Left cardiac atrium (tissue), 4 donors: ENCODE measurements at places on chromosomes 11 and 22.

- no peak for DNase-seq
Observed at GRCh38 chr22:19218541-19219233, 40.2 kb upstream of the SLC25A1 start.

DNA sequence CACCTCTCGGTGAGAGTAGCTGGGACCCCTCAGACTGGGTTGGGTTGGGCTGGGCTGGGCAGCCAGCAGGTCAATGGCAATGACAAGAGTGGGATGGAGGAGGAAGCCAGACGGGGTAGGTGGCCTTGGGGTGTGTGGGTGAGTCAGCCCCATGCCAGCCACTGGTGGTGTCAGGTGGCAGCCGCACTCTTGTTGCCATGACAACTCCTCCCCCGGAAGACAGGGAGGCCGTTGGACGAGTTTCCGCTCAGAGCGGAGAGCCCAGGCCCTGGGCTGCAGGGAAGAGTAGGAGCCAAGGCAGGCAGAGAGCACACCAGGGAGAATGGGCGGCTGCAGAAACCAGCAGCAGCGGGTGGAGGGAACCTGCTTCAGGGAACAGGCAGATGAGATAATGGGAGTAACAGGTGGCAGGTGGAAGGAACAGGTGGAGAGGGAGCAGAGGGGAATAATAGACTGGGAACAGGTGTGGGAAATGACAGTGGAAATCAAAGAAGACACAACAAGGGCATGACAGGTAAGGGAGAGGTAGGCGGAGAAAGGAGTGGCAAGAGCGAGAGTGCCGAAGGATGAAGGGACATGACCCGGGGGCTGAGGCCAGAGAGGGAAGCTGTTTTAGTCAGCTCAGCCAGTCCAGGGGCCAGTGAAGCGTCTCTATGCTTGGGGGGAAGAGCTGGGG lies 8.7 kb downstream of the SPTBN2 start:
- DNase-seq, result no peak

- no peak for DNase-seq
Observed at GRCh38 chr22:31650391-31650790, 11.6 kb downstream of the PISD start.

DNA sequence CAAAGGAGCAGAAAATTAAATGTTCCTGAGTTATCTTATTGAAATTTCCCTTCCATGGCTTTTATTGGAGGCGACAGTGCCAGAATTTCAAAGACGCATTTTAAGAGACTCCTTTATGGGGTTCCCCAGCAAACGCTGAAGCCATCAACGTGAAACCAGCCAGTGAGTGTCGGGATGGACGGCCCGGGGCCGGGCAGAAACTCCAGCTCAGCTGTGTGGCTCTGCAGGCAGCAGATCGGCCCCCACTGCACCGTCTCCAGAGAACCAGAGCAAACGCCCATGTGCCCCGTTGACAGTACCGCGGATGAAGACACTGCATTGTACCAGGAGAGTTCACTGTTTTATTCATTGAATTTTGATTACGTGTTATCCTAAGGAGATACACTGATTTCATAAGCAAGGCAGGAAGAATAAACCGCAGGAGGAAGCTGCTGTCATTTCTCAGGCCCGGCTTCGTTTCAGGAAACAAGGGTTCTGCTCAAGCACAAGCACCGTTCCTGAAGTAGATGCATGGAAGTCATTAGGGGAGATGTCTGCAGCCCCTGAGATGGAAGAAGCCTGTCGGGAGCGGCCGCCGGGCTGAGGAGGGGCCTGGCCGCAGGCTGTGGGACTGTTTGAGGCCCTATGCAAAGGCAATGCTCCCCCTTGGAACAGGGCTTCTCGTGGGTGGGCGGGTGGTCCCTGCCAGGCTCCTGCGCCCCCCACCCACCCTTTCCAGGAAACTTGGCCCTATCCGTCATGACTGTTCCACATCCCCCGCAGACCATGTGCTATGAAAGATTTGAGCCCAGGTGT lies 639.7 kb downstream of the TBC1D22A start:
- no peak for DNase-seq

GRCh38 chr22:40178417-40179409 lies 988 bp downstream of the TNRC6B start:
- no peak for DNase-seq

DNA sequence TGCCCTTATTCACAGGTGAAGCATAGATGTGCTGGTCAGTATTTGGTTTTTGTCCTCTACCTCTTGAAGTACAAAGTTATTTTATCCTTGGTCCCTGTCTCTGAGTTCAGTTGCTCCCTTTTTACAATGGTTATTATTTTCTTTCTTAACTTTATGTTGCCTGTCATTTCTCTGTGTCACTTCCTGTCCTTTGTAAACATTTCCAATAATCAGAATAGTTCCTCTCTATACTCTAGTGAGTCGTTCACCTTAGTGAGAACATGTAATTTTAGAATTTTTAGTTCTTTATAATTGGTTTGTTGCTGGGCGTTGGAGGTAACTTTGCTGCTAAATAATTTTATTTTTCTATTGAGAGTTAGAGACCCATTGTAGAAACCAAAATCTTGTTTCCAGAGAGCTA lies 16.0 kb downstream of the CSTPP1 start:
- DNase-seq, result no peak

- peak; percentile 45 for DNase-seq
Observed at GRCh38 chr22:32618441-32619140, 144.0 kb downstream of the FBXO7 start.

GRCh38 chr22:30116362-30117117 lies 36.3 kb downstream of the HORMAD2 start:
- DNase-seq, result no peak

- DNase-seq, result no peak
Observed at GRCh38 chr11:118935376-118935775, 9.7 kb upstream of the BCL9L start.

DNA sequence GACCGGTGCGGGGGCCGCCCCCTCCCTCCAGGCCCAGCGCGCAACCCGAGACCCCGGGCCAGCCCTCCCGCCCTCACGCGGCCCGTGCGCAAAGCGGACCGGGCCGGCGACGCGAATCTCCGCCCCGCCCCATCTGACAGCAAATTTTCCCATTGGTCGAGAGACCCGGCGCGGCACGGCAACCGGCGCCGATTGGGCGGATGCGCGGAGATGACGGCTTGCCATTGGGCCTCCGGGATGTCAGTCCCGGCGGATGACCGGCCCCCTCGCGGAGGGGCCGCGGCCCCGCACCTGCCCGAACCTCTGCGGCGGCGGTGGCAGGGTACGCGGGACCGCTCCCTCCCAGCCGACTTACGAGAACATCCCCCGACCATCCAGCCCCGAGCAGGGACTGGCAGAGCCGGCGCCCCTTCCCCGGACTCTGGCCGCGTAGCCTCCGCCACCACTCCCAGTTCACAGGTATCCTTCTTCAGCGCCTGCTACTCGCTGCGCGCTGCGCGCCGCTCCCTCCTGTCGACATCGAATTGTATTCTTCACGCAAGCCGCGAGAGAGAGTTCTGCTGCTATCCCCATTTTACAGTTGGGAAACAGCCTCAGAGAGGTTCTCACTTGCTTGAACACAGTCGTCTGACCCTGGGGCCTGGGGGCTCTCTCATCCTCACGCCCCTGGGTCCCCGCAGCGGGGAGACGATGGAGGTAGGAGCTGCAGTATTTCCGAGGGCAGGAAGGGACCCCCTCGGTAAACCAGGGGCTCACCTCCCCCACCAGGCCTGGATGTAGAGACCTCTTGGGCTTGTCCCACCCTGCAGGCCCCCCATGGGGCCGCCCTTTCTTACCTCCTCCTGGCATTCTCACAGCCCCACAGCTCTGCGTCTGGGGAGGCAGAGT lies at the start of gene ARVCF:
Gene ARVCF, minus strand, starts transcription at position 90 of the 888 bp plus-strand sequence. CDS start 26,029 bp downstream, outside the sequence.
- peak; percentile 94 for DNase-seq

GRCh38 chr11:59556917-59557348 lies 45.6 kb downstream of the OR4D9 start:
- DNase-seq, result no peak

DNA sequence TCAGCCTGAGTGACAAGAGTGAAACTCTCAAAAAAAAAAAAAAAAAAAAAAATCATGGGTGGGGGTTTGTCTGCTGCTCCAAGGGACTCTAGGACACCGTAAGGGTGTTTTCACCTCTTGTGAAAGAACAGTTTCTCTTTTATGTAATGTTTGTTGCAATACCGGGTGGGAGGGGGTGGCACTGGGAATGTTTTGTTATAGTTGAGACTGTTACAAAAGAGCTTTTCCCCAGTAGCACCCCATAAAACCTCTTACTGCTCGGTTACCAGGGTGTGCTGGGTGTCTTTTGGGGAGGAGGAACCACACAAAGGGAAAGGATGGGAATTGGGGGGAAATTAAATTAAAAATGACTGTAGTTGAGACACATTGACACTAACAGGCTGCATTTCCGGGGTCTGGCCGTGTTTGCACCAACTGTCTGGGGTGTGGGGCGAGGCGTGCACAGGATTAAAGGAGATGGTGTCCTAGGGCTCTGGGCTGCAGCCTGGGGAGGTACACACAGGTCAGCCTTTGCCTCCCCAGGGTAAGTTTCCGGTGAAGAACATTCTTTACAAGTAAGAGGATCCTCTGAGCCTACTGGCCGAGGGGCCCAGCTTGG lies 1.6 kb downstream of the NFAM1 start:
- DNase-seq, result no peak

- peak; percentile 36 for DNase-seq
Observed at GRCh38 chr11:87039371-87039770, 1.6 kb downstream of the TMEM135 start.

GRCh38 chr11:109641549-109641948 lies 219.6 kb downstream of the C11orf87 start:
- no peak for DNase-seq

GRCh38 chr11:12473381-12473780 lies 96.0 kb downstream of the PARVA start:
- DNase-seq, result no peak

DNA sequence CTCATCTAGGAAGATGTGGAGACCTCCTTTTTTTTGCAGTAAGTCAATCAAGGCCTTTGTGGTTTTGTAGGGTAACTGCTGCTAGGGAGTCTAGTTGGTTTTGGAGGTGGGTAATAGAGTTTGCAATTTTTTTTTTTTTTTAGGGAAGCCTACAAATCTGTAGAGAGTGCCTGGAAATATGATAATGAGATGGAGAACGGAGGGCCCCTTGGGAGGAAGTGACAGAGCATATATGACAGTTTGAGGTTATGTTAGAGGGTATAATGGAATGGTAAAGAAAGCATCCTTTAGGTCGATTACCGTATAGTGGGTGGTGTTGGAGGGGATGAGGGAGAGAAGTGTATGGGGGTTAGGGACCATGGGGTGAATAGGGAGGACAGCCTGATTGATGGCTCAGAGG lies 98.3 kb downstream of the ELP4 start:
- no peak for DNase-seq

GRCh38 chr11:19244621-19245020 lies 3.9 kb upstream of the E2F8 start:
- DNase-seq, result no peak

DNA sequence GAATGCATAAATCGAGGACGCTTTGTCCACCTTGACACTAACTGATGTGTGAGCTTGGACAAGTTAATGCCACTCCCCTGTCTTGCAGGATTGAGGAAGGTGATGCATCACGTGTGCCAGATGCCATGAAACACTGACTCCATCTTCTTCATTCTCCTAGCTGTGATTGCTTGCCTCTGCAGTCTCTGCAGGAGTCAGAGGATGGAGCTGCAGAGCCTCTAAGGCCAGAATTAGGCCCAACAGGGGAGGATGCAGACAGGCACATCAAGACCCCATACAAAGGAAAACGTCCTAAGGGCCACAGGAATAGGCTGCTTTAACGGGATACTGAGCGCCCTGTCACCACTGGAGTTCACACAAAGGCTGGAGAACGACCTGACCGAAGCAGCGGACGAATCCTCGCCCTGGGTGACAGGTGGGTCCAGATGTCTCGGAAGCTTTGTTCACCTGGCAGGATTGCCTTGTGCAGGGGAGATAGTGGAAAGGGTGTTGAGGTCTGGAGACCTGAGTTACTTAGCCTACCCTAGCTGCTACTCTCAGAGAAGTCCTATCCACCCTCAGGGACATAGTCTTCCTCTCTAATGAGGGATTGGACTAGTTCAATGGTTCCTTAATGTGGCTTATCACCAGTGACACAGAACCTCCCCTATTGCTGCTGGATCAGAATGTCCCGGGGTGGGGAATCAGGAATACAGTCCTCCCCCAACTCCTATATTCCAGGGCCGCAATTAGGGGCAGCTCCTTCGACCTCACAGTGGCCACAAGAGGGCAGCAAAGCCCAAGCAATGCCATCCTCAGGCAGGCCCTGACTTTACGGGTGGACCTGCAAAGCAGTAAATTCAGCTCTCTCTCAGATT lies 32.4 kb downstream of the DBX1 start:
- peak; percentile 78 for DNase-seq

GRCh38 chr11:63490551-63491239 lies at the start of gene PLAAT5:
TSS of gene PLAAT5 (minus strand) at chr11:63491167. CDS start at chr11:63491034, 133 bp downstream.
- peak; percentile 63 for DNase-seq

- DNase-seq, result peak; percentile 49
Observed at GRCh38 chr11:111733611-111734088, 32.5 kb downstream of the PPP2R1B start.

- no peak for DNase-seq
Observed at GRCh38 chr11:65742353-65742752, 21.8 kb upstream of the RNASEH2C start.

DNA sequence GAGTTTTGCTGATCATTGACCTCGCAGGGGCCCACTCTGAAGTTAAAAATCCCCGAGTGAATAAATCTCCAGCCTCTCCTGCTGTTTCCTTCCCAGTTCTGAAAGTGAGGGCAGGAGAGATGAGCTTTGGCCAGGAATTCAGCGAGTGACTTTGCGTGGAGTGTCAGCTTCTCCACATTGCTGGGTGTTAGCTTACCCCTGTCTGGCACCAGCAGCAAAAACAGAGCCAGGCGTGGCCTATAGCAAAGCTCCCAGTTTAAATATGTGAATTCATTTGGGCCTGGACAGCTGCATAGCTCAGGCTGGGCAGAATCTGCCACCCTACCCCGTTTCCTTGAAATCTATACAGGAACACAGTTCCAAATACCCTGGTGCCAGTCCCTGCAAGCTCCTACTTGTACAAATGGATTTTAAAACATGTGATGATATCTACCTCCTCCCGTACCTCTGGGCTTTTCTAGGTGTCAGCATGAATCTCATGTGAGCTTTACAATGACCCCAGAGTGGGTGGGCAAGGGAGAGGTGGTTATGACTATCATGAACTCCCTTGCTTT lies 25.6 kb downstream of the TIMP3 start:
- no peak for DNase-seq

- no peak for DNase-seq
Observed at GRCh38 chr22:23884140-23884539, 10.0 kb upstream of the MIF start.

DNA sequence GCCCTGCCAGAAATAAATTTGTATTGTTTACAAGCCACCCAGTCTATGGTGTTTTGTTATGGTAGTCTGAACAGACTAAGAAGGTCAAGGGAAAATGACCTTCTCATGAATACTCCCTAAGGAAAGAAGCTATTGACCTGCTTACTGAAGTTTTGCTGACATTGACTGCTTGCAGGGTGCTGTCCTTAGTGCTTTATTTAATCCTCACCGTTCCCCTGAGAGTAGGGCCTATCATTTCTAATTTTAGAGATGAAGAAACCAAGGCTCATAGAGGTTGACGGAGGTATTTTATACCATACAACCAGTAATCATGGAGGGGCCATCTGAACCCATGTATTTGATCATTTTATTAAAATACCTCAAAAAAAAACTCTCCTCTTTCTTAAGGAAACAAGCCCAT lies 66.7 kb upstream of the INCENP start:
- no peak for DNase-seq

- DNase-seq, result no peak
Observed at GRCh38 chr22:45814198-45814597, 142.6 kb downstream of the ATXN10 start.
